ENCODE measurements at places on chromosomes 6 and 20. TPM values are rescaled to one million over a fixed set of nuclear protein-coding genes. Genes with fewer than 3 reads are reported as not detected.

PDE7B gene
- total RNA-seq, result not detected

SLCO4A1 gene
- total RNA-seq, result 18.4 TPM

CBLN4 gene
- total RNA-seq, result not detected

DNA sequence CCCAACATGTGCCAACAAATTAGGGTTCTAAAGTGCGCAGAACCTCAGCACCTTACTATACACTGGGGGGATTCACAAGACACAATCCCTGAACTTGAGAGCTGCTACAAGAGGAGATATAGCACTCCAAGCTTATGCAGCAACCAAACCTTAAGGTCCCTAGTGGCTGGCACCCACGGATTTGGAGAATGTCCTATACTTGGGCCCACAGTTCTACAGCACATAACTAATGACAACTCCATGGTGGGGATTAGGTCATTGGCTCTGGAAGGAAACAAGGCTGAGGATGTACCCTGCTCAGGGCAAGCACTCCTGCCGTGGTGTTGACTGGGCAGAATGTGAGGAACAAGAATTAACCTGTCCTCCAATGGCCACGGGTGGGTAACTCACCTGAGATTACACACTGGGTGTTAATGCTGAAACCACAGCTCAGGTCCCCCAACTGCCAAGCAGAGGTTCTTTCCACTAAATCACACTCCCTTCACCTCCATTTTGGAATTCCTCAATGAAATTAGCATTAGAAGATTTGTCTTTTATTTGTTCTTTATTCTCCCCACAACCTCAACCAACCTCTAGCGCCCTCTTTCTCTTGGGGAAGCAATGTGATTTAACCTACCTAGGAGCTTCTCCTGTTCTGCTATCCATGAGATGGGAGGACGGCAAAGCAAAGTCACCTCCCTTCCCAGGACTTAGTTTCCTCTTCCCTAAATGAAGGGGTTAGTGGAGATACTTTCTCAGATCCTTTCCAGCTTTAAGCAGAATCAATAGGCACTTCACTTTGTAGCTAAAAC is 32.0 kb downstream of the TRERF1 start:
- peak; percentile 37 for DNase-seq

DNA sequence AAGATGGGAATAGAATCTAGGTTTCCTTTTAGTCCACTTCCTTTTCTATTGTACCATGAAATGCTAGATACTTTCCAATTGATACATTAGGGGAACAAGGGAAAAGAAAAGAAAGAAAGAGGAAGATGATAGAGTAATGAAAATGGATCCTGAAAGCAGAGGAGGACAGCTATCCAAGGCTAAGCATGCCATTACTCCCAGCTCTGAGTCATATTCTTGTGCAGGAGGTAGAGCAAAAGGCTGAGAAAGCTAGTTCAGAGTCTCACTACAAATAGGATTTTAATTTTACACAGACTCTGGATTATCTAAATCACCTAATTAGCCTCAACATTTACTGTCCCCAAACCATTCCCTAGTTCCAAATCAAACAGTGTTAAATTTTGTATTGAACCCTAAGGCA is 23.6 kb downstream of the RWDD2A start:
- DNase-seq, result no peak

HDGFL1 gene
- not detected for total RNA-seq

ERMARD gene
- total RNA-seq, result 13.4 TPM

GRCh38 chr20:62232194-62232593 is 6.1 kb upstream of the OSBPL2 start:
- no peak for DNase-seq

GRCh38 chr6:102662851-102663250 is 1269.3 kb downstream of the GRIK2 start:
- no peak for DNase-seq

UBE2C gene
- 265 TPM for total RNA-seq

- no peak for DNase-seq
These were observed 573.6 kb upstream of the EPHA7 start for GRCh38 chr6:93992976-93993375.

DNA sequence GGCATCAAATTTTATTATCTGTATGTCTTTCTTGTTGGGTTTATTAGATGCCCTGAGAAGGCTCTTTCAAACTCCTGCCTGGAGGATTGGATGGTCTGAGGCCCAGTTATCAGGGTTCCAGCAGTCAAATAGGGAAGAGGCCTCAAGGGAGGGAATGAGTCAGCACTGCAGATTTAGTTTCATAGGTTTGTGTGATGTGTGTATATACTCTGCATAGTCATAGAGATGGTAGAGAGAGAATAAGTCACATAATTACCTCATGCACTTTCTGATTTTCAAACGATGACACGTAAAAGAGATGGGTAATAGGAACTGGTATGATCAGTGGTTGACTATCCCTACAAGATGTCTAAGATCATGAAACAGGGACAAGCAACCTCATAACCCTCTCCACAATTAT is 82.1 kb downstream of the ADAT2 start:
- no peak for DNase-seq

DNA sequence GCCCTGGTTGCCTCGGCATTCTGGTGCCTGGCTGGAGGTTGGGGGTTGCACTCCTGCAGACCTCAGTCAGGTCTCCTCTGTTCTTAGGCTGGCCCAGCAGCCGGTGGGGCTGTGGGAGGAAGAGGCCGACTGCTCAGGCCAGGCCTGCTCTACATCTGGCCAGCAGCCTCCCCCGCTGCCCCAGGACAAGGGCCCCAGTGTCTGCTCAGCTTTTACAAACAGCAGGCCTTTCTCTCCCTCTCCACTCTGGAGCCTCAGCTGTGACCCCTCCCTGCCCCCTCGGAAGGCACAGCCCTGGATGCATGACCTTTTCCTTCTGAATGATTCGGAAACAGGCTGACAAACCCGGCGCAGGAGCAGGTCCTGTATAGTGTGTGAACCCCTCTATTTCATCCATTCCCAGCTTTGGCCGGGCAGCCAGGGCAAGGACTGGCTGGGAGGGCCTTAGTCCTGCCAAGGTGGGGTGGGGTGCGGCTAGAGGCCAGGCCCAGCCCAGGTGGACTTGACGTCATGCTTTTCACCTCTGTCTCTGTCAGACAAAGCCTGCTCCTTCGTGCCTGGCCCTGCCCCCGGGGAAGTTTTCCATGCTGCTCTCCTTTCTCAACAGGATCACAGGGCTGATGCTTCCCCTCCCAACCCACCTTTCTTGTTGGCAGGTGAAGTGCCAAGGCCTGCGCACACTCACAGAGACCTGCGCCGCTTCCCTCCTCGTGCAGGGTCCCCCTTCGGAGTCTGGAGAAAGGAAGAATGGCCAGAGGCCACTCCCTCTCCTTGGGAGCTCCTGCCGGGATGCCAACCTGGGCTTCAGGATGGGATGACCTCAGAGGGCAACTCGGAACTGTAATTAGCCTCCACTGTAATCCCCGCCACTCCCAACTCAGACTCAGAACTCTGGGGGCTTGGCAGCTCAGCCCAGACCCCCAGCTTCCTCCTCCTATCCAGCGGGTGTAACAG is 10.1 kb upstream of the ITPR3 start:
- DNase-seq, result peak; percentile 71

GRCh38 chr6:144019929-144020328 is 11.9 kb upstream of the PLAGL1 start:
- no peak for DNase-seq

DNA sequence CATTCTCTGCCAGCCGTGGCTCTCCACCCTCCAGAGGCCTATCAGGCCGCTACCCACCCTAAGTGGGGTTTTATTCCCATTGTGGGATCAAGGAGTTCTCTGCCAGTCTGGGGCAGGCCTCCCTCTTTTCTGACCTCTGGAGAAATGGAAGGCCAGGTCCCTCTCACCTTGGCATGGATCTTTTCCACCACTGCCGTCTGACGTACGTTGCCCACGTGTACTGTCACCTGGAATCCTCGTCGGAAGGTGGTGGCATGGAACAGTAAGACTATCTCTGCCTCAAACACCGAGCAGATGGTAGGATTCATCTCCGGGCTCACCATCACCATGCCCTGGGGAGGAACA is 7.3 kb downstream of the GTPBP2 start:
- no peak for DNase-seq

GRCh38 chr6:15996030-15996429 is 132.9 kb upstream of the MYLIP start:
- DNase-seq, result no peak

GRCh38 chr6:46931416-46931815 is 9.7 kb upstream of the ADGRF5 start:
- no peak for DNase-seq

DNA sequence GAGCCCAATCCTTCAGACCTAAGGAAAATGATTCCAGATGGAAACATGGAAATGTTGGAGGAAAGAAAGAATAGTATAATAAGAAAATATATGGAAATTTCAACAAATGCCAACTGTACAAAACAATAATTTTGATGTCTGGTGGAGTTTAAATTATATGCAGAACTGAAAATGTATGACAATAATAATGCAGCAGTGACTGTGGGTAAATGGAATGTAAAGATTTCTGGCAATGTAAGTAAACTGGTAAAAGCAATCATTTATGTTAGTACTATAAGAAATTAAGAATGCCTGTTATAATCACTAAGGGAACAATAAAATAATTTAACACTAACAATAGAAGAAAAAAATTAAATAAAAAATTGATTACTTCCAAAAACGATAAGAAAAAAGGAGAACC is 89.0 kb downstream of the EDN1 start:
- DNase-seq, result no peak

DNA sequence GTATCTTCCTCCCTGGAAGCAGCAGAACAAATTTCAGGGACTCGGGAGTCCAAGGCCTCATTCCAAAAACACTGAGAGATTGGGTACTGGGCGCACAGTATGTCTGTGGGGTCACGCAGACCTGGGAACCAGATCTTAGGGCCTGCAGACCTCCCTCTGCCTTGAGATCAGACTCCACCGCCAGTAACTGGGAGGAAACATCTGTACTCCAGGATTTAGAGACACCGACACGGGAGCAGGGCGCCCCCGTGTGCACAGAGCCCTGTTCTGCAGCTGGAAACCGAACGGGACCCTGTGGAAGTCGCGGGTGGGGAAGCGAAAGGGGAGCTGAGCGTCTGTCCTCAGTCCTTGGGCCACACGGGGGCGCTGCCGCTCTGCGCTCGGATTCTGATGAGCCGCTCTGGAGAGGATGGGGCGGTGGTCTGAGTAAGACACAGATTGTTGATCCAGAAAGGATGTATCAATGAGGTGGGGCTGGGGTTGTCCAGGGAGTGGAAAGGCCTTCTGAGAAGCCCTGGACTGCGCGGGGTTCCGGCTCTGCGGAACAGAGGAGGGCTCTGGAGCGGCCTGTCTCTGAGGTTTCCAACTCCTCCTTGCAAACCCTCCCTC is 35.7 kb upstream of the HLA-E start:
- DNase-seq, result peak; percentile 95

DNA sequence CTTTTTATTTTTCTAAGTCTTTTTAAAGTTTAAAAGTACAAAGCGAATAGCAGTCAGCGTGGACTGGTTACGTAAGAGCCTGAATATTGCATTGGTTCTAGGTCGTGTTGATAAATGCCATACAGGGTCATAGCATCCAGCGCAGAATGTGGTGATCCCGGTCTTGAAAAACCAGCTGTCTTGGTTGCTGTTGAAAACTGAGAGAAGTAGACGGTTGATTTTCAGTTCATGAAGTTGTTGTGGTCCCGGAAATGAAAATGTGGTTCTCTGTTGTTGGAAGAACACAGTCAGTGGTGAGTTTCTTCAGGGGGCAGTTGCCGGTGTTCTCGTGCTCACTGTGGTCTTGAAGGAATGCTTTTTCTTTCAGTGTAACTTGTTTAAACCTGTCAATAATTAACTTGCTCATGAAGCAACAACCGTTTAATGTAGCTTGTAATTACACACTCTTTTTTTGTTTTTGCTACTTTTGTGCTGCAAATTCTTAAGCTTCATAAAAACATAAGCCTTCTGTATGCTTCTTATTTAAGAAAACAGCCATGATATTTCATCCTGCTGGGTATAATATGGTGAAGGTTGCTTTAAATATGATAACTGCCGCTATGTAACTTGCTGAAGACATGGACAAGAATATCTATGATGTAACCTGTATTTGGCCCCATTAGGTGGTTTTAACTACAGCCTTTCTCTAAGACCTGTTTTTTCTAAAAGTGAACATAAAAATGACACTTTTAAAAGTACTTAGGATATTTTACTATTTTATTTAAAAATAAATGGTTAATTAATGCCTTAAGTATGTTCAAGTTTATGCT is 64.8 kb upstream of the KIF25 start:
- DNase-seq, result no peak

FOXO3 gene
- 14.0 TPM for total RNA-seq

TMEM170B gene
- 3.1 TPM for total RNA-seq

EPPIN gene
- not detected for total RNA-seq

GRCh38 chr6:157944983-157945931 is 36.4 kb upstream of the SYNJ2 start:
- no peak for DNase-seq

DNA sequence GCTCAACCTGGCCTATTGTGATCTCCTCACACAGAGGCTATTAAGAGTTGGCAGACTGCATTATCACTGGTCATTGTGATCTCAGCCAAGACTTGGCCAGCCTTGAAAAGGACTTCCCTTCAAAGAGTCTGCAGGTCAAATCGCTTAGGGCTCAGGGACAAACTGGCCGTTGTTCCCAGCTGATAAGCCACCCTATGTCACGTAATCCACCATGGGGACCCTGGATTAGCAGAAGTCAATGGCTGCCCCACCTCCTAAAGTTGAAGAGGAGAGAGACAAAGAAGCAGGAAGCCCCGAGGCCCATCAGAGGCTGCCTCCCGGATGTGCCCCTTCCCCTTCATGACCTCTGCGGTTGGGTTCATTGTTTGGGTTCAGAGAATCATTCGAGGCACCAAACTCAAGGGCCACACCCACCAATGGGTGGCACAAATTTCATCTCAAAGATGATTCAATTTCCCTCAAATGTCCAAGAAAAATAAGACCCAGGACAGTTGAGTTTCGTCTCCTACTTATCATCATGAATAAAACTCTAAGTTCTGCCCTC is 56.6 kb downstream of the BPIFB1 start:
- DNase-seq, result no peak

DNA sequence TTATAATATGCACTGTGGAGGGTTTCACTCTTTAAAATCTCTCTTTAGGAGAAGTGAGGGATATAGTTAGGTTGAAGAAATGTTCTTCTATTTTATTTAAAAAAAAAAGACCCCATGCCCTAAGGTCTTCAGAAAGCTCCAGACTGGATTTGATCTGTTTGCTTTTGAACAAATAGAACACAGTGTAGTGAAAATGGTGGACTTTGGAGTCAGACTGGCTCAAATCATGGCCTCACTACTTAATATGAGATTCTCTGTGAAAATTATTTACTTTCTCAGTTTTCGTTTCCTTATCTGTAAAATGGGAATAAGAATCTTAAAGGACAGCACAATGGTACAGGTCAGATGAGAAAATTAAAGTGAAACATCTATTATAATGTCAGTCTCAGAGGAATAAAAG is 203.9 kb downstream of the ASCC3 start:
- no peak for DNase-seq

DNA sequence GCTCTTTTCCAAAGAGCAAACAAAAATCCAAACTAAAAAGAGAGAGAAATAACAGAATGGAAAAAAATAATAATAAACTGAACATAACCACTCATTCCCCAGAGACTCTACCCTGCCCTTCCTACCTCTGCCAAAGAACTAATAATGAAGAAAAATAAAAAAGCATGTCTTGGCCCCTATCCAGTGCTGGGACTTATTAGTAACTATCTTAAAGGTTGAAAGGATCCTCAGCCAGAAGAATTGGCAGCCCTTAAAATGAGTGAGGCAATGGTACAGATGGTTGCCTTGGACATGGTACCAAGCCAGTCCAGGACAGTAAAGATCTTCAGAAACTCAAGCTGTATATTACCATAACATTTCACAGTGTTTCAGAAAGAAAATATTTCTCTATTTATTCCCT is 279.3 kb downstream of the HACE1 start:
- no peak for DNase-seq

NMBR gene
- not detected for total RNA-seq
